ENCODE measurements at places on chromosomes 7 and 10.

- no peak for DNase-seq
These were observed 176.0 kb upstream of the AKR1E2 start for GRCh38 chr10:4649886-4650508.

DNA sequence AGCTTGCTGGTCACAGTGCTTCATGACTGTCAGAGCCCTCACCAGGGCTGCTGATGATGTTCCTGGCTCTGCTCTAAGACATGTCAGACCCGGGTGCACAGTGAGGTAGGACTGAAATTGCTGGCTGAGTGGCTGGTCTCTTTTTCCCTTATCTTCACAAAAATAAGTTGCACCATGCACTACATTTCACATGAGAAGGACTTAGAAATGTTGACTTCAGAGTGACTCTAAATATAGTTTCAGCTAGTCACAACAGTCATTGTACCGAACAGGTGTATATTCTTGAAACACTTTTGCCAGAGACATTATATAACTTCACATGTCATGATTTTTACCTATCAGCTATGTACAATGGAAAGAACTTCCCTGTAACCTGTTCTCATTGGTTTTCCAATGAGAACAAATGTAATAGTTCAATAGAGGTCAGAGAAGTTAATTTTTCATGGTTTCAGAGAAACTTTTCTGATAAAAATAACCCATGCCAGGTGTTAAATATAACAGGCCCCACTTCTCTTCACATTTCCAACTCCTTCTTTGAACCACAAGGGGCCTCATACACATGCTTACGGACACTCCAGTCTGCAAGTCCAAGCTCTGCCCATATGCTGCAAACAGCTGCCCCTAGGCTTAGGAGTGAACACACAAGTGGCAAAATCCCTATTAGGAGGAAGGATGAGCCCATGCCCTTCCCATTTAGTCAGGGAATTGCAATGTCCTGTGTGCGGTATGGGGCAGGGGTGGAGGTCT lies 115.6 kb downstream of the CDK6 start:
- DNase-seq: no peak

DNA sequence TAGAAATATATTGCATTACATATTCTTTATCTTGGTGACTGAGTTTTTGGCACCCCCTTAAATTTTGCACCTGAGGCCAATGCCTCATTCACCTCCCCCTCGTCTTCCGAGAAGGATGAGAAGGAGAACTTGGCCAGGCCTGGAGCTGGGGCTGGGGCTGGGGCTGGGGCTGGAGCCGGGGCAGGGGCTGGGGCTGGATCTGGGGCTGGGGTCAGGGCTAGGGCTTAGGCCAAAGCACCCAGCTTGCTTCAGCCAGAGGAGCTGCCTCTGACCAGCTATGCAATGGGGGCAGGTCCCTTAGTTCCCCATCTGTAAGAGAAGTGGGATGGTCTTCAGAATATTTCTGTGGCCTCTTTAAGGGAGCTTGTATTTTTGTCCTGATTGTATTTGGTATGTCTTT lies 3.8 kb upstream of the PRKAG2 start:
- DNase-seq: no peak

DNA sequence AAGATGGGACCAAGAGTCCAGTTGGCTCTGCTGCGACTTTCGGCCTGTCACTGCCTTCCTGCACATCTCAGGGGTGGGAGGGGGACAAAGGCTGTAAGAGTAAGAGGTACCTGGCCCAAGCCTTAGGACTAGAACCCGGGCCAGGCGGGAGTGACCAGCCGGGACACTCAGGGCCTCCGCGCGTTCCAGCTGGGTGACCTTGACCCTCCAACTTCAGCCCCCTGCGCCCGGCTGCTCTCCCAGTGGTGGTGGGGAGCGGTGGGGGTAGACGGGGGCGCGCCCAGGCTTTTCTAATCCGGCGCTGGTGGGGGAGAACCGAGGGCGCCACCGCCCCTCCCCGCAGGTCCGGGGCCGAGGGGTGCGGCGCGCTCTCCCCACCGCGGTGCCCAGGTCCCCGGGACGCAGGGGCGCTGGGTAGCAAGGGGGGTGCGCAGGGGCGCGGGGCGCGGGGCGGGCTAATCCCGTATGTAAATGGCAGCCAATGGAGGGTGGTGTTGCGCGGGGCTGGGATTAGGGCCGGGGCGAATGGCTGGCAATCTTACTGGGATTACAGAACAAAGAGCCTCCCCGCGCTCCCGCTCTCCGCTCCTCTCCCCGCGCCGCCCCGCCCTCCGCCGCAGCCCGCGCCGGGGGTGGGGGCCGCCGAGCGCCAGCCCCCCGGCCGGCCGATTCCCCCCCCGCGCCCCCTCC lies at the start of gene GTF2IRD1:
Gene GTF2IRD1, plus strand, starts transcription at position 585 of the 690 bp plus-strand sequence. CDS start 54,175 bp downstream, outside the sequence.
- peak; percentile 79 for DNase-seq

GRCh38 chr10:46560381-46560780 lies 3.9 kb upstream of the GPRIN2 start:
- peak; percentile 3 for DNase-seq

- DNase-seq: peak; percentile 82
These were observed 33.4 kb upstream of the COBL start for GRCh38 chr7:51349820-51350545.

DNA sequence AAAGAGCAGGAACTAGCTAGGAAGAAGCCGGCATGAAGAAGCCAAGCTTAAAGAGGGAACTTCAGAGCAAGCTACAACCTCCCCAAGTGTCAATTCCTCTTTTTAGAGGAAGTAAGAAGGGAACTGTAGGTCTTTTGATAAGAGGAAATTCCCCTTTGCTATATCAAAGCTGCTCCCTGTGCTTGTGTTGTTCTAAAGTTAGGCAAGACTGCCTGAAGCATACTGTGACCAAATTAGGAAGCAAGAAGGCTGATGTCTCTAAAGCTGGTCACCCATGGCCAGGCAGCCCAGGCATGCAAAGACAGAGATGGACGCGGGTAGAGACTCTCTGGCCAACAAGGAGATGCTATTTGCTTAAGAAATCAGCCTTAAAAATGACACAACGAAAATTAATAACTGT lies 87.9 kb downstream of the RNF216 start:
- DNase-seq: no peak

DNA sequence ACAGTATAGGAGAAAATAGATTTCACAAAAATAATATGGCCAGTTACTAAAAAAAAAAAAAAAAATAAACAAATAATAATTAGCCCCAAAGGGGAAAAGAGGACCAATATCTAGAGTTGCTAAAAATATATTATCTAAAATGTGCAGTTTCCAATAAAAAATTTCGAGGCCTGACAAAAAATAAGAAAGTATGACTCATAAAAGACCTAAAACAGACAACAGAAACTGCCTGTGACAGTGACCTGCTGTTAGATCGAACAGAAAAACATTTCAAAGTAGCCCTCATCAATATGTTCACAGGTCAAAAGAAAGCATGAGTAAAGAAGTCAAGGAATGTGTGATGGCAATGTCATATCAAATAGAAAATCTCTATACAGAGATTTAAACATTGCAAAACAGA lies 11.8 kb upstream of the TSPAN12 start:
- DNase-seq: no peak

- DNase-seq: no peak
These were observed 40.3 kb upstream of the TNPO3 start for GRCh38 chr7:129095258-129095657.

GRCh38 chr10:97234400-97234799 lies 48.6 kb upstream of the SLIT1 start:
- DNase-seq: no peak

DNA sequence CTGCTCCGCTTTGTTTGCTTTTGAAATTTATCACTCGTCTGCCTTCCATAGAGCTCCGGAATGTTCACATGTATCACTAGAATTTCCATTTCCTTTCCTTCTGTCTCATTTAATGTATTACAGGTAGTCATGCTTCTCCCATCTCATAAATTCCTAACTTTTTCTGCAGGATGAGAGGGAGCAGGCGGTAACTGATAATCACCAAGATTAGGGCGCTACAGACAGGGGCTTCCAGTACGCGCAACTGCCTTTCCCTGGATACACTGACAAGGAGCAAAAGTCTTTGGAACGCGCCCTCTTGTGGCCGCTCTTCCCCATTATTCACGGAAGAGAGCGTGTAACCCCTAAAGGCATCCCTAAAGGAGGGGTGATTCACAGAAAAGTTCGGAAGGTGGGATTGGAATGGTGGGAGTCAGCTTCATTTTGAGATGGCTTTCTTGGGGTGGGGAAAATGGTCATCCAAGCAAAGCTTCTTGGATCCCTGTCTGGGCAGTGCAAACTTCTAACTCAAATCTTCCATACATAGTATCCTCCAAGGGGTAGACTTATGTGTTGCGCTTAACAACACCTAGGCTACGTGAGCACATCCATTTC lies 6.5 kb downstream of the INHBA start:
- peak; percentile 88 for DNase-seq

DNA sequence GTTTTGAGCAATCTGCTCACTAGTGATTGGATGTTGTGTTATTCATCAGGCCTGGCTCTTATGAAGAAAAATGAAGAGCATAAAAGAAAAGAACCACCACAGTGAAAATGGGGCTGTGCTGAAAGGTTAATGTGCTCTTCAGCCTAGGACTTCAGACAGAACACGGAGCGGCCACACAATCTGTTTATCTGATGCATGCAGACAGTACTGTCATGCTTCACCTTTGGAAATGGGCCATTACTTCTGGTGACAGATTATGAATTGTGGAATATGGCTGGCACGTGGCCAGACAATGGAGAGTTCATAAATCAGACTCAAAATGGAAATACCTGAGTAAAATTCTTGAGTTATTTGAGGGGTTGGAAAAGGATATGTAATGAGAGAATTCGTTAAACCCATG lies 86.0 kb upstream of the NOBOX start:
- DNase-seq: no peak

DNA sequence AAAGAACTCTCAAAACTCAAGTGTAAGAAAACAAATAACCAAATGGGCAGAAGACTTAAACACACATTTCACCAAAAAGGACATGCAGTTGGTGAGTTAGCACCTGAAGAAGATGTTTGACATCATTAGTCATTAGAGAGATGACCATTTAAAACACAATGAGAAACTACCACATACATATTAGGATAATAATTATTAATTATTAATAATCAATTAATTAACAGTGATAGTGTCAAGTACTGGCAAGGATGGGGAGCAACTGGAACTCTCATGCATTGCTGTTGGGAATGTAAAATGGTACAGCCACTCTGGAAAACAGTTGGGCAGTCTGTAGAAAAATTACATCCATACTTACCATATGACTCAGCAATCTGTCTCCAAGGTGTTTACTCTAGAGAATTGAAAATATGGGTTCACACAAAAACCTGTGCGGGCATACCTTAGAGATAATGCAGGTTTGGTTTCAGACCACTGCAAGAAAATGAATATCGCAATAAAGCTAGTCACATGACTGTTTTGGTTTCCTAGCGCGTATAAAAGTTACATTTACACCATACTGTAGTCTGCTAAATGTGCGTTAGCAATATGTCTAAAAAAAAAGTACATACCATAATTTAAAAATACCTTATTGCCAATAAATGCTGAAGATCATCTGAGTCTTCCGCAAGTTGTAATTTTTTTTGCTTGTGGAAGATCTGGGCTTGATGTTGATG lies 30.3 kb downstream of the ARID5B start:
- no peak for DNase-seq

GRCh38 chr10:132319853-132320653 lies 11.9 kb upstream of the LRRC27 start:
- no peak for DNase-seq

GRCh38 chr7:41918597-41918996 lies 215.7 kb upstream of the INHBA start:
- DNase-seq: no peak

DNA sequence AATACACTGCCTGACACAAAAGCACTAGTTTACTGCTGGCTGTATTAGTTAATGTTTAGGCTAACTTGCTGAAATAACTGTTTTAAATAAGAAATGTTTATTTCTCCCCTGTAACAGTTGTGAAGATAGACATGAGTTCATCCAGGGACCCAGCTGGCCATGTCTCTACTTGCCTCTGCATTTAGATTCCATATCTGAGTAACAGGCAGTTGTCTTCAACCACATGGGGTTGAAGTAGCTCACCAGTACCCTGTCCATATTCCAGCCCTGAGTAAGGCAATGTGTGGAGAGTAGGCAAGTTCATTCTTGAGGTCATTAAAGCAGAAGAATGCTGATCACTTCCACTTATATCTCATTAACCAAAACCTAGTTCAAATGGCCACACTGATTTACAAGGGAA lies 31.1 kb upstream of the RSBN1L start:
- no peak for DNase-seq

DNA sequence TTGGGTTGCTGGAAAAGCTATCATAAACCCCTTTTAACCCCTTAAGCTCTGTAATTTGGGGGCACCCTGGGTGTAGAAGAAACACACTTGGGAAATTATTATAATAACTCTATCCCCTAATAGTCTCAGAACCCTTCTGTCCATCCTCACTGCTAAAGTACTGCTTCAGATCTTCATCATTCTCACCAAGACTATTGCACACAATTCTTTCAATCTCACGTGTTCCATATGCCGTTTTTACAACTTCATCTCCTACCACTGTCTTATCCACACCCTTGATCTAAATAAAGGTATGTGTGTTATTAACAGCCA lies 15.8 kb downstream of the ANKRD22 start:
- no peak for DNase-seq

- no peak for DNase-seq
These were observed 14.8 kb downstream of the TSPAN14 start for GRCh38 chr10:80468806-80469421.

- DNase-seq: no peak
These were observed 11.0 kb upstream of the NDUFB2 start for GRCh38 chr7:140685407-140686087.

- peak; percentile 62 for DNase-seq
These were observed 13.5 kb downstream of the CRYGN start for GRCh38 chr7:151426441-151426903.

DNA sequence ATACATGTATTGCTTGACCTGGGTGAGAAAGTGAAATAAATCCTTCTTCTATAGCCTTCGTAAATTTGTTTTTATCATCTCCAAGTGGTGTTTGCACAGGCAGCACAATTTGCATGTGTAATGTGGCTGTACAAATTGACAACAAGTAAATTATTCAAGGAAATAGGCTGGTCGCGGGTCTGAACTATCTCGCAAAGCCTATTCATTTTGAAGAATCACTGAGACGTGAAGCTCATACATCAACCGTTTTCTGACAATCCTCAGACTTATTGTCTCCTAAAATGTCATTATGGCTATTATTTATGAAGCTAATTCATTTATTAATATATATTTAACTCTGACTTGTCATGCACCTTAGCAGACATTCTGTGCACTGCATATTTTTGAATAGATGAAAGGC lies 16.2 kb upstream of the FAM204A start:
- DNase-seq: no peak

DNA sequence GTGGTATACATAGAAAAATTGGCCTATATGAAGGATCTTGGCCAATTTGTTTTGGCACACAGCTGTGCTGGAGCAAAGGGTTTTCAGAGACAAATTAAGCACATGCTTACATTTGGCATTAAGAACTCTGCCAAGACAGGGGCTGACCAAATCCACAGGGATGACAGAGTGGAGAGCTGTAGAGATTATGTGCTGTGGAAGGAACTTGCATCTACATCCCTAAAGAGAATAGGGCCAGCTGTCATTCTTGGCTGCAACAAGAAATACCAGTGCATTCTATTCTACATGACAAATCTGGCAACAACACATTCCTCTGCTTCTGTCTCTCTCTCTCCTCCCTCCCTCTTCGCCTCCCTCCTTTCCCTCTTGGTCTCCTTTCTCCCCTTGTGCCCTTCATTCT lies 75.6 kb downstream of the POM121L12 start:
- DNase-seq: no peak

Measured in mucosa of descending colon (tissue), 3 donors.